Caki2 (cell line): ENCODE measurements at places on chromosomes 2 and 18.
A peak's percentile ranks its signal among the peaks of the same experiment; 100 is the strongest.

GRCh38 chr2:232610081-232610480 is 23.3 kb upstream of the EFHD1 start:
- no peak for DNase-seq

- DNase-seq: no peak
These were observed 89.9 kb downstream of the RHOB start for GRCh38 chr2:20536619-20537422.

- DNase-seq: no peak
These were observed 572.0 kb upstream of the LINC00305 start for GRCh38 chr18:64720781-64721464.

DNA sequence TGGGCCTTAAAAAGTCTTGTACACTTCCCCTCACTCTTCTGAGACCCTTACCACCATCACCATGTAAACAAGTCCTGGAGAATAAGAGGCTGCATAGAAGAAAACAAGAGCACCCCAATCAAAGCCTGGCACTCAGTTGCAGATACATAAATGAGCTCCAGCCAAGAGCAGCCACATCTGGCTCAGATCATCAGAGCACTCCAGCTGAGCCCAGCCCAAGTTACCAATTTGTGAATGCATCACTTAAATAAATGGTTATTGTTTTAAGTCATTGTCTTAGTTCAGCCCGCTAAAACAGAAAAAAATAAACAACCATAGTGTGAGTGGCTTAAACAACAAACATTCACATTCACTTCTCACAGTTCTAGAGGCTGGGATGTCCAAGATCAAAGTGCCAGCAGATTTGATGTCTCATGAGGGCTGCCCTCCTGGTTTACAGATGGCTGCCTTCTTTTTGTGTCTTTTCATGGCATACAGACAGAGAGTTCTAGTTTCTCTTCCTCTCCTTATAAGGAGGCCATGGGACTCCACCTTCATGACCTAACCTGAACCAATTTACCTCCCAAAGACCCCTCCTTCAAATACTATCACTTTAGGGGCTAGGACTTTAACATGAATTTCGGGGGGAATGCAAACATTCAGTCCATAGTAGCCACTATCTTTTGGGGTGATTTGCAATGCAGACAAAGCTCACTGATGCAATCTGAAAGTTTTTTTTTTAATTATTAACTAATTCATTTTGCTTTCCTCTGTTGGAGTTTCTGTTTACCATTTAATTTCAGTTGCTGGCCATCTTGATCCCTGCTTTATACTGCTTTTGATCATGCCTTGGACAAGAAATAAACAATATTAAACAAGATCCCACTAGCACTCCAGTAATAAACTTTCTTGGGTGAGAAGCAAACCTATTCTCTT is 187.5 kb upstream of the ACVR2A start:
- DNase-seq: no peak

DNA sequence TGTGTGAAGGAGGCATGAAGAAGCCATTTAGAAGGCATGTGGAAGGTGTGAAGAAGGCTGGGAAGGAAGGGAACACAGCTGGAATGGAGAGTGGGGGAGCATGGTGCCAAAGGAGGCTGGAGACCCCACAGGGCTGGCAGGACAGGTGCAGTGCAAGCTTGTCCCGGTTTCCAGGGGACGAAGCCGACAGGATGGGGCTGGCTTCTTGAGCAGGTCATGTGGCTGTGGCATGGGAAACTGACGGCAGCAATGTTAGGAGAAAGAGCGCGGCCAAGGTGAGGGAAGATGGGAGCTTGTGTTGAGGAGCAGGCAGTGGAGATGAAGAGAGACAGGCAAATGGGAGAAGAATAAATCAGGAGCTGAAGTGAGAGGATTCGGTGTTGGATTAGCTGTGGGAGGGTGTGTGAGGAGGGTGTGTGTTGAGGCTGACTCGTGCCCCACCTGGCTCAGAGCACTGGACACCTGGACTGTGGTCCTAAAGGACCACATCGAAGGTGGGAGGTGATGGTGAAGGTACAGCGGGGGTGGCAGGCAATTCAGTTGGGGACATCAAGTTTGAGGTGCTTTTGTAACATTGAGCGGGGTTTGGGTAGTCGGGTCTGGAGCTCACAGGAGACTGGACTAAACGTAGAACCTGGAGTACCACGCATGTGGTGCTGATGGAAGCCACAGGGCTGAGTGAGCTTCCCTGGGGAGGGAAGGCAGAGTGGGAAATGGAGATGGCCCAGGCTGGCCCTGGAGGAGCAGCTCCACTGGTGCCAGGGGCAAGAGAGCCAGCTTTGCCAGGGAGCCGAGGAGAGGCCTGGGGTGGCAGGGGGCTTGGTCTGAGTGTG is 165.6 kb upstream of the HDAC4 start:
- no peak for DNase-seq

- no peak for DNase-seq
These were observed 9.9 kb downstream of the MAB21L4 start for GRCh38 chr2:240886023-240886565.

DNA sequence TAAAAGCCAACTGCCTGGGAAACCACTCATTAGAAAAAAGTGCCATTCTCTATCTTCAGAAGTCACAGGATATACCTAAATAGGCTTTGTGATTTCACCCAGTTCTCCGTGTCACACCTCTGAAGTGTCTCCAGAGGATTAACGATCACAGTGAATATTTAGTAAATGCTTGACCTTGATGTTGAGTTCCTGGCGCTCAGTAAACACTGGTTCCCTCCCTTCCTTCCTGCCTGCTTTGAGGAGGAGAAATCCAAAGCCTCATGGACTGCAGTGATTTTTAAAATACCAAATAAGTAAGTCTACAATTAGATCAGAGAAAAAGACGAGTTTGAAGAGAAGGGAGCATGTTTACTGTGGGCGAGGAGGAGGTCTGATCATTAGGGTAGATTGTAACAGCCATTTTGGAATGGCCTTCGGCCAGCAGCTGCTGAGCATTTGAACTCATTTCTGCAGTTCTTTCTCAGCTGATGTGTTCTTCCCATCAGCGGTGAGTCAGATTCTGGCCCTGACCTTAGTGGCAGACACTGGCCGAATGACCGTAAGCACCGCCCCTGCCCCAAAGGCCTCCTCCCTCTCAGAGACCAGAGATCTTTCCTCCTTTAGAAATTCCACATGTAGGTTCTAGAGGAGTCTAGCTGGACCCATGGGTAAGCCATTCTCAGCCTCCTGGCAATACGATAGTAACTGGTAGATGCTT is 62.1 kb upstream of the SLC16A14 start:
- DNase-seq: peak; percentile 8

GRCh38 chr2:106270471-106270891 is 76.4 kb upstream of the UXS1 start:
- no peak for DNase-seq

DNA sequence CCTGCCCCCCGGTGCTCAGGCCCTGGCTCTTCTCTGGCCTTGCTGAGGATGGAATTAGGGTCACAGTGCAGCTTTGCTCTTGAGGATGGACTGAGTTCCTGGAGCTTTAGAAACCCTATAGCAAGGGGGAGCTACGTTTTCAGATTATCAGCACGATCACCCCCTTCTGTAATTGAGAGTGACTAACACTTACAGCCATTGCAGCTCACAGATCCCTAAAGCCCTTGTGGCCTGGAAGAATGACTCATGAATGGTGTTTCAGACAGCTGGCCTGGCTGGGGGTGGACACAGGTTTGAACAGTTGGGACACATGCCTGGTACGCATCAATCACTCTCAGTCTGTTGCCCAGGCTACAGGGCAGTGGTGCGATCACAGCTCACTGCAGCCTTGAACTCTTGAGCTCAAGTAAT is 79.7 kb upstream of the IGFBP5 start:
- DNase-seq: peak; percentile 79

DNA sequence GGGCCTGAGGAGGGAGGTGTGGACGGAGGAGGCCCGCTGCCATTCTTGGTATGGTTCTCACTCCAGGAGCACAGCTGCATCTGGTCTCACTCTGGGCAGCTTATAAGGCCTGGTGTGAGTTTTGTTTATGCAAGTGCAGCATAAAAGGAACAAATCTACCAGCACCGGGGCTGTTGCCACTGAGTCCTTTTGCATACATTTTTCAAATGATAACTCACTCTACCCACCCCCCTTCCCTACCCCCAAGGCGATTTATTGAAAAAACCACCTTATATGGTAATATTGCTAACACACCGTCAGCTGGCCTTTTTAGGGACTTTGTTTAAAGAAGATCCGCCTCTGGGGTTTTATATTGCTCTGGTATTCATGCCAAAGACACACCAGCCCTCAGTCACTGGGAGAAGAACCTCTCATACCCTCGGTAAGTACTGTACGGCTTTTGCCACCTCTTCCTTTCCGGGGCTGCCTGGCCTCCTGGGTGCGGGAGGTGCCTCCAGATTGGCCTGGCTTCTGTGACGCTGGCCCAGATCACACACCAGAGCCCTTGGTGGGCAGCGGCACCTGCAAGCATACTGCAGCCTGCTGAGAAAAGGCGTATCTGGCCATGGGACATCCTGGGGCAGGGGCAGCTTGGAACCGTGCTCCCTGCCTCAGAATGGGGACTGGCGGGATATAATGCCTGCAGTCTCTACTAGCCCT is at the start of gene ACTG2:
Gene ACTG2, plus strand, starts transcription at position 378 of the 699 bp plus-strand sequence. CDS start 8,304 bp downstream, outside the sequence.
- DNase-seq: no peak

DNA sequence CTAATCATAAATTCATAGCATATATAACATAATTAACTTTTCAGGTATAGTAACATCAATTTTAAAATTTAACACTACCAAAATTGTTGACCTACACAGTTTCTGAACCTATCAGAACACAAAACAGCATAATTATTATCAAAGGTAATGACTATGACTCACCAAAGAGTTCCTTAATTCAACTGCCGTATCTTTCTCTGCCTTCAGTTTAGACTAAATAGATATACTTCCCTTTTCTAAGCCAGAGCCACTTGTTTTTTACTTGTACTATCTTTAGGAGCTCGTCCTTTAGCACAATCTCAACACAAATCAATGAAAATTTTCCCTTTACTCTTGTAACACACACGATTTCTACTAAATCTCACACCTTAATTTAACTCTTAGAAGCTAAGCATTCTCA is 54.4 kb downstream of the CCDC88A start:
- no peak for DNase-seq

GRCh38 chr2:240269380-240269779 is 128.9 kb upstream of the OTOS start:
- DNase-seq: no peak

DNA sequence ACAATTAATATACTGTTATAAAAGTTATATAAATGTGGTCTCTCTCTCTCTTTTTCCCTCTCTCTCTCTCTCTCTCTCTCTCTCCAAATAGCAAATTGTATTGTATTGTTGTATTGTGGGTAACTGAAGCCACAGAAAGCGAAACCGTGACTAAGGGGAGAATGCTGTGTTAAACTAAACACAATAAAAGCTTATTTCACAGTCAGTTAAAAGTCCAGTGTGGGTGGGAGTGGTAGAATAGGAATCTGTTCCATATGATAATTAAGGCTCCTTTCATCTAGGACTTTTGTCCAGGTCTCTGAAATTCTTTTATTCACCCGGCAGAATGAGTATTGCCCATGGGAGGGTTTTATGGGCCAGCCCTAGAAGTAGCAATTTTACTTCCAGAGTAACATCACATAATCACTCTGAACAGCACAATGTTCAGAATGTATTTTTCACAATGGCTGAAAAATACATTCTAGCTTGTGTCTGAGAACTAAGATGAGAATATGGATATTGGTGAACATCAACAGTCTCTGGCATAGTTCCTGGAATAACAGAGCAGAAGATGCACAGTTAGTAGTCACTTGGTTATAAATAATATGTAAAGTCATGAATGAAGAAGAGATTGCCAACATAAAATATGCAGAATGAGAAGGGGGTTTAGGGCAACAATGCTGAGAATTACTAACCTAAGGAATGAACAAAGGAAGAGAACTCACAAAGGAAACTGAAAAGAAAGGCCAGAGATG is 399.1 kb downstream of the PLCL1 start:
- DNase-seq: no peak

- DNase-seq: no peak
These were observed 12.9 kb upstream of the DPP4 start for GRCh38 chr2:162086904-162087303.

DNA sequence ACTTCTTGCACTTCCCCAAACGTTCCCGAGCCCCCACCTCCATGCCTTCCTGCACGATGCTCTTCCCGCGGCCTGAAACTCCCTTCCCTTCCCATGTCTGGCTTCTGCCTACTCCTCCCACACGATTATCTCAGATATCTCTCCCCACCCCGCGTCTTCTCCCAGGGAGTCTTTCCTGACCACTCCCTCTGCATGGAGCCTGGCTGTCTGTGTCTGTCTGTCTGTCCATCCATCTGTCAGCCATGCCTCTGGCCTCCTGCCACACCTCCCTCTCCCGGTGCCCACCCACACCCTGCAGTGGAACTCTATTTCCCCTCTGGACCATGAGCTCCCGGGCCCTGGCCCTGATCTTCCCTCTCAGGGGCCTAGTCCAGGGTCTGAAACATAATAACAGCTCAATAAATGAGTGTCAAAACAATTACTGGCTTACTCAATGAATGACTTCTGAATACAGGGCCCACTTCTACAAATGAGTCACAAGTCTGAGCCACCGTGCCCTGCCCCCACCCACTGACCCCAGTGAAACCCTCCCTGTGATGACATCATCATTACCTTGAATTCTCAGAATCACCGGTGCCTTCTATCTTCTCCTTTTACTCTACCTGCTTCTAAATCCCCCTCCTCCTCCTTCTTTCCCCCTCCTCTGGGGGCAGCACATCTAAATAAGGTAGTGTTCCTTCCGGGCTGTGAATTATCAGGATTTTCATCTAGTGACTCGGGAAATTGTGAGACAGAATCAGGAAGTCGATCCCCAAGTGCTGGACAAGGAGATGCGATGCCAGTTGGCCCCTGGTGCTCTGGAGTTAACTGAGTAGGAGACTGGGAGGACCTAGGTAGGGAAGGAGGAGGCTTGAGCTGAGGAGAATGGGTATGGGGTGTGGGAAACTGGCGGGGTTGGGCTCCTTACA is 46.1 kb upstream of the PLB1 start:
- DNase-seq: peak; percentile 78

DNA sequence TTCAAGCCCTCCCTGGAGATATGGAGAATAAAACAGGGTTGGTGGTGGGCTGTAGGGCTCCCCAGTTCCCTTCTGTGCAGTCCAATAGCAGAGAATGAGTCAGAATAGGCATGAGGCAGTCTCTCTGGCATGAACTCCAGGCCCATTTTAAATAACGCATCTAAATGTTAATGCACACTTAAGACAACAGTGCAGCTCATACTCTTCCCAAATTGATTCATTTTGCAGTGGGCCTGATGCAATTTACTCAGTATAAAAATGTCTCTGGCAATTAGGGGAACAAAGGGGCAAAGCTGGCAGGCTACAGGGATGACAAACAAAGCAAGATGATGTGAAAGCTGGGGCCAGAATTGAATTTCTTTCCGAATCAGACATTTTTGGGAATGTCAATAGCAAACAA is 402.8 kb downstream of the CLIP4 start:
- no peak for DNase-seq
